ENCODE measurements at places on chromosomes 3 and 15.

- DNase-seq, result no peak
Measured at GRCh38 chr3:14803101-14803980, 15.4 kb upstream of the FGD5 start.

- DNase-seq, result no peak
Measured at GRCh38 chr3:13686367-13687160, 137.6 kb downstream of the FBLN2 start.

- no peak for DNase-seq
Measured at GRCh38 chr3:61805510-61806080, 244.2 kb downstream of the PTPRG start.

GRCh38 chr3:141870091-141870687 lies 6.3 kb upstream of the ATP1B3 start:
- no peak for DNase-seq

Measured in NCI-H1436 (cell line).